ENCODE measurements at places on chromosomes 2 and 18.

- no peak for DNase-seq
These were observed 3.8 kb upstream of the GPR55 start for GRCh38 chr2:230928701-230929380.

DNA sequence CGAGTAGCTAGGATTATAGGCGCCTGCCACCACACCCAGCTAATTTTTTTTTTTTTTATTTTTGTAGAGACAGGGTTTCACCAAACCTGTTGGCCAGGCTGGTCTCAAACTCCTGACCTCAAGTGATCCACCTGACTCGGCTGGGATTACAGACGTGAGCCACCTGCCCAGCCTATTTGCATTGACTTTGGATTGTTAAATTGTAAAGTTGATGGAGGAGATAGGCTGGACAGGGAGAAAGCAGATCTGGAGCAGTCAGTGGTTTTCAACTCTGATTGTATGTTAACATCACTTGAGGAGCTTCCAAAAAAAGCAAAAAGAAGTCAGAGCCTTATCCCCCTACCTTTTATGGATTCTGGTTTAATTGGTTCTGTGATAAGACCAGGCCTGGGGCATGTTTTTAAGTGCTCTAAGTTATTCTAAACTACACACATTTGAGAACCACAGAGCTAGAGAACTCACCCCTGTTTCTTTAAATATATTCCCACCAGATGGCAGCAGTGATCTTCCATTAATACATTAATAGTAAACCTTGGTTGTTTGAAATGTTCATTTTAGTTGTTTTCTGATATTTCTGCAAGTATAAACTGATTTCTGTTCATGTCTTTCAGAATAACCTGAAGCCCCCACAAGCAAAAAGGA is 7.5 kb downstream of the C2orf49 start:
- DNase-seq = no peak

- DNase-seq = no peak
These were observed 311.1 kb downstream of the NRXN1 start for GRCh38 chr2:50720697-50721315.

GRCh38 chr2:226337941-226338600 is 461.5 kb downstream of the IRS1 start:
- no peak for DNase-seq

DNA sequence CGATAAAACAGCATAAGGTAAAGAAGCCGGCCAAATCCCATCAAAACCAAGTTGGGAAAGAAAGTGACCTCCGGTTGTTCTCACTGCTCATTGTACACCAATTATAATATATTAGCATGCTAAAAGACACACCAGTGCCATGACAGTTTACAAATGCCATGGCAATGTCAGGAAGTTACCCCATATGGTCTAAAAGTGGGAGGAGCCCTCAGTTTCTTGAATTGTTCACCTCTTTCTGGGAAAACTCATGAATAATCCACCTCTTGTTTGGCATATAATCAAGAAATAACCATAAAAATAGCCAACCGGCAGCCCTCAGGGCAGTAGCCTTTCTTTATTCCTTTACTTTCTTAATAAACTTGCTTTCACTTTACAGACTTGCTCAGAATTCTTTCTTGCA is 544.9 kb upstream of the SETBP1 start:
- DNase-seq = no peak

DNA sequence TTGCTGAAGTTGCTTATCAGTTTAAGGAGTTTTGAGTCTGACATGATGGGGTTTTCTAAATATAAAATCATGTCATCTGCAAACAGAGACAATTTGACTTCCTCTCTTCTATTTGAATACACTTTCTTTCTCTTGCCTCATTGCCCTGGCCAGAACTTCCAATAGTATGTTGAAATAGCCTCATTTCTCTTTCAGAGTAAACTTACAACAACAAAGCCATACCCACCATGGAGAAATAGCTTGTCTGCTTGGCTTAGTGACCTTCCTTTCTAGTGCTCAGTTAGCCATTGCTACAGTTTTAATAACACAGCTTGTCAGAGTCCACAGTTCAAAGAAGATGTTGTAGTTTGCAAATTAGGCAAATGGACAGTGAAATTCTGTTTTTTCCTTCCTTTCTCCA is 228.0 kb downstream of the ETAA1 start:
- DNase-seq = no peak

DNA sequence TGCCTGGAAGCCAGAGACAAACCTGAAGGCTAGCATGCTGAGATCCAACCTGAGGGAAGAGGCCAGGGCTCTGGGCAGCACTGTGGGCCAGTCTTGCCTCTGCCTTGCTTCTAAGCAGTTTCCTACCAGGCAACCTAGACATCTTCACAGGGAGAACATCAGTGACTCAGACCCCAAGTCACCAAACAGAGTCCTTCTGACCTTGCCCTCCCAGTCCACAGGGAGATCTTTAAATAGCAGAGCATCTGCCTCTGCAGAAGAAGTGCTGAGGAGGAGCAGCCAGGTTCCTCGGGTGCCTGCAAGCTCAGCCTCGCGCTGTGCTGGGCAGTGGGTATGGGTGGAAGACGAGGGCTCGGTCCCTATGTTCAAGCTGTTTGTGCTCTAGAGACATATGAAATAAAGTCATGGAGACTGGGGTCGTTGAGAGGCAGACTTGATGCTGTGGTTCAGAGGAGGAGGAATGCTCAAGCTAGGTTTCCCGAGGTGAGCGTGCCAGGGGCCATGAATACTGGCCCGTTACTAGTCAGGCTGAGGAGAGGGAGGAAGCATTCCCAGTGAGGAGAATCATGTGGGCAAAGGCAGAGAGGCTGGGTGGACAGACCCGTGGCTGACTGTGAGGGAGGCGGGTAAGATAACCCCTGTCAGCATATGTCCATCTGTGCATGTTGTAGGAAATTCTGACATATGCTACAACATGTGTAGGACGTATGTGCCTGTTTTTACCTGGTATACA is 66.5 kb downstream of the BOLA3 start:
- DNase-seq = no peak

GRCh38 chr2:239855863-239856587 is 169.1 kb downstream of the NDUFA10 start:
- no peak for DNase-seq

GRCh38 chr18:44325903-44326635 is 354.6 kb upstream of the SETBP1 start:
- DNase-seq = no peak

DNA sequence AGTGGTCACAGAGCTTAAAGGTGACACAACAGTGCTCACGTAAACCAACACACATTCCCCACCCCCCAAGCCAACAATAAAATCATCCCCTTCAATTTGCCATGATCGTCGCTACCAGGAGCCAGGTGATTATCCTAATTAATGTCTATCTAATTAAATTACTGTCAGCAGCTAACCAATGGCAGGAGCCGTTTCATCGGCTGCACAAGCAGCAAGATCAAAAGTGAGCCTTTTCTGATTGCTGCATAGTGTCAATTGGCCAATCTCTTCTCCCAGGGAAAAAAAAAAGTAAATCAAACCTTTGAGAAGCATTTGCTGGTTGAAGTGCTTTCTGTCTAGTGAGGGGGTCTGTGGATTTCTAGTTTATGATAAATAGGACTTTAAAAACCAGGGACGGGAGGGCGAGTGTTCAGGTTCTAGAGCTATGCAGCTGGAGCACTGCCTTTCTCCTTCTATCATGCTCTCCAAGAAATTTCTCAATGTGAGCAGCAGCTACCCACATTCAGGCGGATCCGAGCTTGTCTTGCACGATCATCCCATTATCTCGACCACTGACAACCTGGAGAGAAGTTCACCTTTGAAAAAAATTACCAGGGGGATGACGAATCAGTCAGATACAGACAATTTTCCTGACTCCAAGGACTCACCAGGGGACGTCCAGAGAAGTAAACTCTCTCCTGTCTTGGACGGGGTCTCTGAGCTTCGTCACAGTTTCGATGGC is at the start of gene TBR1:
Gene TBR1, plus strand, starts transcription at position 311 of the 721 bp plus-strand sequence. Its CDS starts 114 bp downstream, at position 425.
- DNase-seq = no peak

- DNase-seq = no peak
These were observed 31.5 kb upstream of the TANC1 start for GRCh38 chr2:158936978-158937377.

GRCh38 chr2:222864296-222864695 is 3.5 kb downstream of the ACSL3 start:
- DNase-seq = no peak

- DNase-seq = no peak
These were observed 28.9 kb upstream of the LMAN1 start for GRCh38 chr18:59387687-59388565.

DNA sequence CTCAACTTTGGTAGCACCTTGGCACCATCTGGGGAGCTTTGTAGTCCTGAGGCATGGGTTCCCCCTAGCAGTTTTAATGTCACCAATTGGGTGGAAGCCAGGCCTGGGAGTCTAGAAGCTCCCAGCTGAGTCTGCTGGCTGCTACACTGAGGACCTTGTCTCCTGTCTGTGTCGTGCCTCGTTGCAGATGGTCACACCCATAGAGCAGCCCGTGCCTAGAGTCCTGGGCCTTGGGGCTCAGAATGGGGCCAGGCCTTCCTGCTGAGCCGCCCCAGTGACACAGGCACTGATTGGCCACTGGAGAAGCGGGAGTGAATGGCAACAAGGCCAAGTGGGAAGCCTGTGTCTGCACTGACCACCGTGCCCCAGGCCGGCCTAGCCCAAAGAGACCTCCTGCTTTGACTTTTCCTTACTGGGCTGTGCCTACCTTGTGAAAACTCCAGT is 113.2 kb downstream of the SH3RF3 start:
- DNase-seq = no peak

DNA sequence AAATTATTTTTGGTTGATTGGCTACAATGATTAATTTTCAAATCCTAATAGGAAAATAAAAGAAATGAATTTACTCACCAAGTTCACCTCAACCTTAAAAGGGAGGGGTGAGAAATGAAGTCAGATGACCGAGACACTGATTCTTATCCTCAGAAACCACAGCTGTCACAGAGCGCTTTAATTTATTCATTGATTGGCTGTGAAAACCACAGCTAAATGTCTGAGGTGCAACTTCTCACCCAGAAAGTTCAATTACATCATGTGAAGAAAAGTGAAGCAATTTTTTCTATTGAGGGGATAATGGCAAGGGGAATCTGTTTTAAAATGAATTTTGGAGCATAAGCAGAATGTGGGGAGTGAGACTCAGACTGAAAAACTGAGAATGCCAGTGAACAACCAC is 128.4 kb downstream of the RNF152 start:
- no peak for DNase-seq

GRCh38 chr2:60804473-60804872 is 48.4 kb downstream of the PAPOLG start:
- no peak for DNase-seq

DNA sequence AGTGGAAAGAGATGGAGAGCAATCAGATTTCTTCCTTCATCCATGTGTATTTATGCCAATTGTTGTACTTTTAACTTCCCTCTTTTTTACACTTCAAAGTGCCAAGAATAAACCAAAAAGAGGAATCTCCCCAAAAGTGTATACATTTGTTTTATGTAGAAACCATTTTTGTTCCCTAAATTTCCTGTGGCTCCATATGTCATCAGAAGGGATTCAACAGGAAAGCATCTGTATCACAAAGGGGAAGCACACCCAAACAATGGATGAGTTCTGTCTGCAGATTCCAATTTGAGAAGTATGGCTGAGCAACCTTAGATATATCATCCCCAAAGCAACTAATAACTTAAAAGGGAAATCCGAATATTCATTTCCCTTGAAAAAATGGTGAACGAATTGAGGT is 275.0 kb downstream of the MREG start:
- no peak for DNase-seq

- DNase-seq = no peak
These were observed 31.0 kb downstream of the MYCN start for GRCh38 chr2:15971351-15971750.

DNA sequence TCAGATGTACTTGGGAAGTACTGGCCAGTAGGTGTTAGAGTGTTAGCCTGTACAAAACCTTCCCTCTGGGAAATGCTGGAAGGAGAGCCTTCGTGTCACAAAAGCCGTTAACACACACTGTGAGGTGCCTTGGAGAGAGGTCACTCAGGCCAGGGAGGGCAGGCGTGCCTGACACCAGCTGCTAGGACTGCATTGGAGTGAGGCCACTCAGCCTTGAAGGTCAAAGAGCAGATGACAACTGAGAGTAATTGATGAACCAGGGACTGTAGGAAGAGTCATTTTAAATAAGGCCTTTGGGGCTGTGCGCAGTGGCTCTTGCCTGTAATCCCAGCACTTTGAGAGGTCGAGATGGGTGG is 45.4 kb downstream of the ASAP2 start:
- DNase-seq = no peak

- DNase-seq = no peak
These were observed 18.7 kb downstream of the SP140 start for GRCh38 chr2:230244211-230244610.

- no peak for DNase-seq
These were observed 455.8 kb downstream of the SETBP1 start for GRCh38 chr18:45136381-45137086.

DNA sequence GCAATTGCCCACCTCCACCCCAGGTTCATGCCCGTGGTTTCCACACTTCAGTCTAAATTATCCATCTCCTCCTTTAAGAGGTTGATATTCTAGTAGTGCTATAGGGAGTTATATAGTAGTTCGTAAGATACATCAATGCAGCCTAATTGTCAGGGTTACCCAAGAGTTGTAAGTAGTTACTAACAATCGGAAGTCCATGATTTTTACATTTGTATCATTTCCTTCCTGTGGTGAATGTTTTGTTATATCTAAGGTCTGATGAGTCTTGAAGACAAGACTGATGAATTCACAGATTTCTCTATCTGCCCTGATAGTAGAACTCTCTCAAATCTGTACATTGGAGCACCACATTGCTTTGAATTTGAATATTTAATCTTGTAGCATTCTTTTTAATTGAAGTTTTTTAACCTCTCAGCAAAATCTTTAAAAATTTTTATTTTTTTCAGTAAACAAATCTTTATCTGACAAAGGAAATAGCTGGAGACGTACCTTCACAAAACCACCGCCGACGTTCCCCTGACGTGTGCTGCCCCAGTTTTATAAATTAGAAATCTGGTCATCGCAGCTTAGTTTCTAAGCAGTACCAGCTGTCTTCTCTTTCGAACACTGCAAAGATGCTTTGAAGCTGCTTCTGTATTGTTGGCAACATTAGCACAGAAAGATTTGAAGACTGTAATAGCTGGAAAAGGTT is 264.5 kb downstream of the SOCS6 start:
- no peak for DNase-seq

- no peak for DNase-seq
These were observed 92.7 kb upstream of the WDSUB1 start for GRCh38 chr2:159379181-159379580.

GRCh38 chr2:74333896-74334586 is 9.2 kb downstream of the SLC4A5 start:
- DNase-seq = no peak

- no peak for DNase-seq
These were observed 211.1 kb upstream of the FAM98A start for GRCh38 chr2:33810046-33810835.

DNA sequence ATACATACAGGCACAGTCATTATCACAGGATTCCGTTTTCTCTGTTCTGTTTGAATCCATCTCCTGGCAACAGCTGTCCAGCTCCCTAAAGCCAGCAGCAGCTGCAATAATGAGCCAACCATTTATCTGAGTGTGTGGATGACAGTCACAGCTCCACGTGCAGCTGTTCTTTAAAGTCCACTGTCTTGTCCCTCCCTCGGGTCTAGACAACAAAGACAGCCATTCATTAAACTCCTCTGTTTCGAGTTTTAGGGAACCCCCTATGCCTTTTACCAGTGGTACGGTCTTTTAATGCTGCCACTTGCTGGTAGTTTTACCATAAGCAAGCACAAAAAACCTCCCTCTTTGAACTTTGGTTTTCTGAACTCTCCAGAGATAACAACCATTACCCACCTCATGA is 16.0 kb upstream of the MSGN1 start:
- DNase-seq = no peak

GRCh38 chr2:7987992-7988391 is 693.9 kb upstream of the ID2 start:
- no peak for DNase-seq

GRCh38 chr2:10837298-10838266 is 25.0 kb upstream of the PDIA6 start:
- no peak for DNase-seq

Measured in stimulated activated CD8-positive, alpha-beta memory T cell treated with anti-CD3 and anti-CD28 coated beads, Interleukin-4, amount 100 ng/mL, for 4 hours (primary cell).